ENCODE measurements at places on chromosomes 16 and 17. TPM values are rescaled to one million over a fixed set of nuclear protein-coding genes. Genes with fewer than 3 reads are reported as not detected.

The CMTM1 gene
- 4.3 TPM for total RNA-seq

The SPNS1 gene
- total RNA-seq = 115 TPM

- DNase-seq = no peak
Observed at GRCh38 chr16:67234180-67234597, 7.3 kb downstream of the TMEM208 start.

- no peak for DNase-seq
Observed at GRCh38 chr16:88812513-88813268, 963 bp upstream of the APRT start.

DNA sequence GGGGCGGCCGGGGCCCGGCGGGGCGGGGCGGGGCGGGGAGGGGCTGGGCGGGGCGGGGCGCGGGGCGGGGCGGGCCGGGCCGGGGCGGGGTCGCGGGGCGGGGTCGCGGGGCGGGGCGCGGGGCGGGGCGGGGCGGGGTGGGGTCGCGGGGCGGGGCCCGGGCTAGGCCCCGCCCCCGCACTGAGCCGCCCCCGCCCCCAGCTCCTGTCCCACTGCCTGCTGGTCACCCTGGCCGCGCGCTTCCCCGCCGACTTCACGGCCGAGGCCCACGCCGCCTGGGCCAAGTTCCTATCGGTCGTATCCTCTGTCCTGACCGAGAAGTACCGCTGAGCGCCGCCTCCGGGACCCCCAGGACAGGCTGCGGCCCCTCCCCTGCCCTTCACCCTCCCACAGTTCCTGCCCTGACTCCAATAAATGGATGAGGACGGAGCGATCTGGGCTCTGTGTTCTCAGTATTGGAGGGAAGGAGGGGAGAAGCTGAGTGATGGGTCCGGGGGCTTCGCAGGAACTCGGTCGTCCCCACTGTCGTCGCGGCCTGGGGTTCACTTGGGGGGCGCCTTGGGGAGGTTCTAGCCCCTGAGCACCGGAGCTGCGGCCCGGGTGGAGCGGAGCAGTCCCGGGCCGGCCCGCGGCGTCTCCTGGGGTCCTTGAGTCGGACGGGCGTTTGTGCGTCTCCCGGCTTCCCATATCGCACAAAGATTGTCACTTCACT lies 795 bp upstream of the HBM start:
- no peak for DNase-seq
